T-helper 17 cell (primary cell): ENCODE measurements at places on chromosomes 16 and 17.

DNA sequence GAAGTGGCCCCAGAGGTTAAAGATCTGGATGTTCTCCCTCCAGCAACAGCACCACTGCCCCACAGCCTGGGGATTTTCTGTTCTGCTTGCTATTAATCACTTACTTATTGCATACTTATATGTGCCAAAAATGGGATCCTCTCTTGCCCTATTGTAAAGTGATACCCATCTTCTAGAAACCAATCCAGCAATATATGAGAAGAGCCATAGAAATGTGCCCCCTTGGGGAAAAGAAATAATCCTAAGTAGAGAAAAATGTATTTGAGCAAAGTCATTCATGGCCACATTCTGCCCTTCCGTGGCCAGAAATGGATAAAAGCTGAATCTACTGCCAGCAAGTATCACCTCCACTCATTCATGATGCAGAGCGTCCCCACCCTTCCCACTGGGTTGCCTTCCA lies 20.9 kb downstream of the SOST start:
- DNase-seq, result no peak

DNA sequence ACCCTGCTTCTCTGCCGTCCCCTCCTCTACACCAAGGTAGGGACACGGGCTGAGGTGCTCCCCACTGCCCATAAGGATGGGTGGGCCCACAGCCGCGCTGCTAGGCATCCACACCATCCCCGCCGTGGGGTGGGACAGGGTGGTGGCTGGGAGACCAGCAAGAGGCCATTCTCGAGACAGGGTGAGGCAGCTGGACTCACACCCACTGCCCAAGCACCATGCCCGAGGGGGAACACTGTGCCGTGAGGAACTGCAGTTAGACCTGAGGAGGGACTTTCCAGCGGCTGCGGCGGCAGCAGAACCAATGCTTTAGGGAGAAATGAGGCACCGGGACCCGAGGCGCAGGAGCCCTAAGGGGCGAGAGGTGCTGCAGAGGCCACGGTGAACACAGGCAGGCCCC lies 13.3 kb downstream of the PKD1 start:
- no peak for DNase-seq

DNA sequence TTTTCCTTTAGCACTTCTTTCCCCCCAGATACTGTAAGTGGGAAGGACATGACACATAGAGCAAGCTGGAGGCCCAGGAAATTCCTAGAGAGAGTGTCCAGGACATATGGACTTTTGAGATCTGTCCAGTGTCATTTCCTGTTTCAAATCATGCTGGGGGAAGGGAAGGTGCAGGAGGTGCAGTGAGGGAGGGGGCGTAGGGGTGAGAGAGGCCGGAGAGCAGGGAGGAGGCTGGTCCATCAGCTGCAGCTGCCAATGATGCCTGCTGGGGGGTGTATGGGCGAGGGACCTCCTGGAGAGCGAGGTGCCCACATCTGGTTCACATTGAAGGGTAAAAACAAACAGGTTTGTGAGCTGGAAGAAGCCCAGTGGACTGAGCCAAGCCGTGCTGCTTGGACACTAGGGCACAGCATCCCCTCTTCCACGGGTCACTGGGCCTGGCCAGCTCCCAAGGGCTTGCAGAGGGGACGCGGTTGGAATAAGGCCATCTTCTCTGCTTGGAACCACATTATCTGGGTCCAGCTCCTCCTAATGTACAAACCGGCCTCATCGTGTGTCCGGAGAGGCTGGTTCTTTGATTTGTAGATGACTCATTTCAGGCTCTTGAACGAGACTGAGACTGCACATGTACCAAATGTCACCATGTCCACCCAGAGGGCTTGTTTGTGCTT lies 70.4 kb upstream of the SMURF2 start:
- DNase-seq, result no peak

GRCh38 chr17:78970834-78971755 lies 8.6 kb downstream of the LGALS3BP start:
- DNase-seq, result peak; percentile 58

GRCh38 chr17:34527136-34527907 lies 52.1 kb upstream of the TMEM132E start:
- no peak for DNase-seq

GRCh38 chr17:10463402-10463801 lies 6.0 kb downstream of the MYH4 start:
- DNase-seq, result no peak

GRCh38 chr17:60358606-60359225 lies 33.2 kb downstream of the USP32 start:
- DNase-seq, result no peak

DNA sequence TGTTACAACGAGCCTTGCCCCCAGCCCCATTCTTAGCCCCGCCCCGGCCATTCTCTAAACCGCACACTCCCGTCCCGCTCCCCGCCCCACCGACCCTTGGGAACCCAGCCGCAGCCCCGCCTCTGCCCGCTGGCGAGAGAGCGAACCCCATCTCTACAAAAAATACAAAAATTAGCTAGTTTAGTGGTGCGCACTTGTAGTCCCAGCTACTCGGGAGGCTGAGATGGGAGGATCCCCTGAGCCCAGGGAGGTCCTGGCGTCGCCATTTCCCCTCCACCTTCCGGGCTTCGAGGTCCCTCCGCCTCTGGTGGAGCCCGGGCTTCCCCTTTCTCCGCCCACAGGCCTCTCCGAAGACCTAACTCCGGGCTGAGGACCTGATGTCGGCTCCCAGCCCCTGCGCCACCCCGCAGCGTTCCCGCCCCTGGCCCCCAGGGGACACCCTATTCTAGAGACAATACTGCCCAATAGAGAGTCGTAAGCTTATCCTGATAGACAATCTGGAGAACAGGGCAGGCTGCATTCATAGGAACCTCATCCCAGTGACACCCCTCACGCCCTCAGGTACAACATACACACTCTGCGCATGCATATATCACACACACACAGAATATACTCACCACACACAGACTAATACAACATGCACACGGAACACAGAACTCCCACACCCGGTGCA lies 480 bp upstream of the PROCA1 start:
- peak; percentile 56 for DNase-seq

GRCh38 chr16:77905374-77905920 lies 116.9 kb upstream of the CLEC3A start:
- no peak for DNase-seq

DNA sequence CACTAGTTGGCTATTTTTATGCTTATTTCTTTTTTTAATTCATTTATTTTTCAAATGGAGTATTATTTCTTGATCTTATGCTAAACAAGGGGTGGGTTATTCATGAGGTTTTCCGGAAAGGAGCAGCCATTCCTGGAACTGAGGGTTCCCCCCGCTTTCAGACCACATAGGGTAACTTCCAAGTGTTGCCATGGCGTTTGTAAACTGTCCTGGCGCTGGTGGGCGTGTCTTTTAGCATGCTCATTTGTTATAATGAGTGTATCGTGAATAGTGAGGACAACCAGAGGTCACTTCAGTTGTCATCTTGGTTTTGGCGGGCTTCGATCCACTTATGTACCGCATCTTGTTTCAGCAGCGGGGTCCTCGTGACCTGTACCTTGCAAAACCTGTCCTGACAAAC lies 29.6 kb upstream of the ASGR2 start:
- no peak for DNase-seq

- DNase-seq, result no peak
Measured at GRCh38 chr17:8841844-8842243, 25.6 kb downstream of the PIK3R6 start.

- DNase-seq, result no peak
Measured at GRCh38 chr17:74863420-74864296, 4.0 kb upstream of the GRIN2C start.
